Right cardiac atrium (tissue), 5 donors: ENCODE measurements at places on chromosomes 7 and 10. TPM values are rescaled to one million over a fixed set of nuclear protein-coding genes. Genes with fewer than 3 reads are reported as not detected.

RAMP3 gene
- total RNA-seq = 22.2 TPM

HOXA5 gene
- total RNA-seq = not detected

DNA sequence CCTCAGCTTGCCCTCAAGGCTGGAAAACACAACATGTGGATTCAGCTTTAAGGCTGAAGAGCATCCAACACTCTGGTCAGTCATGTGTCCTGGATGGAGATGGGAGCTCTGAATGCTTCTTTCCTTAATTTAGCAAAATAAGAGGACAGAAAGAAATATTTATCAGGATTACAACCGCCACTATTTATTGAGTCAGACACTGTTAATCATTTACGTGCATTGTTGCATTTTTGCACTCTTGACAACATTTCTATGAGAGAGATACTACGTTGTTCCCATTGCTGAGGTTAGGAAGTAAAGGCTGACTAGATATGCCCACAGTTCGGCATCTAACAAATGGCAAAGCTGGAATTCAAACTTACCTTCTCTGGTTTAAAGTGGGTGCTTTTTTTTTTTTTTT, 101.8 kb upstream of the KMT2C start:
- no peak for DNase-seq

DNA sequence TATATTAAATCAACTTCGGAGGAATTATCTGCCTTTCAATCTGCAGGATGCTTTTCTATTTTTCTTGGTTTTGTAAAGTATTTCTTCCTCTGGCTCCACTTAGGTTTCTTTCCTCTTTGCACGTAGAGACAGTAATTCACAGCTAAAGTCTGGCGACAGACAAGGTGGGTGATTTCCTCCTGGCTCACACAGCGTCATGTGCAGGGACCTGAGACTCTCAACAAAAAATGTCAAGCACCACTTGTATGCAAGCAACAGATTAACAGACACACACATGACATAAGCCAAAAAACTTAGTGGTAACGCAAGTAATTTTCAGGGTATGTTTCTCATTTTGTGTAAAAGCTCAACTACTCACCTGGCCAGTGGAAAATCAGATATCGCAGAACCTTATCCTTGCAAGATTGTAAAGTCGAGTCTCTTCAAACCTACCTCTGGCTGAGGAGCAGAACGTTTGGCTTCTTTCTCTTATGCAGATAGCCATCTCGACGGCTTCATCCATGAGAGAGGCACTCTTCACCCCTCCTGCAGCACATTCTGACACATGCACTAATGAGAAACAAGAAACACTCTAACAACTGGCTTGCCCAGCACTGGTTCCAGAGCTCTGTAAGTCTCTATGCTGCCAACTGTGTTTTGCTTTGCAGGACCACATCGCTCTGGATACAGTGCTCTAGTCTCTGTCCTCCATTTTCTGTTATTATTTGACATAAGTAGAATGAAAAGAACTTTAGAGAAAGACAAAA, 188.0 kb downstream of the CDCA7L start:
- DNase-seq = no peak

- no peak for DNase-seq
Measured at GRCh38 chr7:14309432-14309831, 320.0 kb upstream of the ETV1 start.

DNA sequence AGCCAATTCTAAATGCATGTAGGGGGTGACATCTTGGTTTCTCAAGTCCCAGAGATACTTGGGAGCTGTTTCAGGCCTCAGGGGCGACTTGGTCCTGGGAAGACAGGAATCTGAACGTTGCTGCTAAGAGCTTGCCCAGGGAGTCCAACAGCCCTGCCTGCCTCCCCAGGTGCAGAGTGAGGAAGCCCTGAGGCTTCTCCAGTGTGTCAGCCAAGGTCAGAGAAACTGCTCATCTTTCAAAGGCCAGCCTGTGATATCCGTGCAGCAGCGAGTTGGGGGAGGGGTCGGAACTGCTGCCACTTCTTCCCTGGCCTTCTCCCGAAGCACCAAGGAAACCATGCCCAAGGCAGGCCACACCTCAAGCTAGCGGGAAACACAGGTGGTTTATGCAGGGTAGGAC, 9.7 kb downstream of the GDF2 start:
- no peak for DNase-seq

GRCh38 chr7:33671531-33672262, 233.6 kb upstream of the BMPER start:
- no peak for DNase-seq

FAM13C gene
- total RNA-seq = 6.8 TPM

PRLHR gene
- total RNA-seq = not detected

GHRHR gene
- not detected for total RNA-seq

DNA sequence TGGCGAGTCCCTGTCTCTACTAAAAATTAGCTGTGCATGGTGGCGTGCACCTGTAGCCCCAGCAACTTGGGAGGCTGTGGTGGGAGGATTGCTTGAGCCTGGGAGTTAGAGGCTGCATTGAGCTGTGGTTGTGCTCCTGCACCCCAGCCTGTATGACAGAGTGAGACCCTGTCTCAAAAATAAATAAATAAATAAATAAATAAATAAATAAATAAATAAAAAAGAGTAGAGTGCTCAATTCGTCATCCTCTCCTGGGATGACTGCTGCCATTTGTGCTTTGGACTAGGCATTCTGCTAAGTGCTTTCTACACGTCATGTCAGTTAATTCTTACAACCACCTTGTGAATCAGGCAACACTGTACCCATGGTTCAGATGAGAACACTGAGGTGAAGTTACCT, 130.6 kb downstream of the DOCK1 start:
- no peak for DNase-seq

FAM131B gene
- 0.42 TPM for total RNA-seq
